HFF-Myc (cell line): ENCODE measurements at places on chromosomes 1 and 21.

- no peak for DNase-seq
Observed at GRCh38 chr21:43652616-43653015, 6.7 kb downstream of the HSF2BP start.

DNA sequence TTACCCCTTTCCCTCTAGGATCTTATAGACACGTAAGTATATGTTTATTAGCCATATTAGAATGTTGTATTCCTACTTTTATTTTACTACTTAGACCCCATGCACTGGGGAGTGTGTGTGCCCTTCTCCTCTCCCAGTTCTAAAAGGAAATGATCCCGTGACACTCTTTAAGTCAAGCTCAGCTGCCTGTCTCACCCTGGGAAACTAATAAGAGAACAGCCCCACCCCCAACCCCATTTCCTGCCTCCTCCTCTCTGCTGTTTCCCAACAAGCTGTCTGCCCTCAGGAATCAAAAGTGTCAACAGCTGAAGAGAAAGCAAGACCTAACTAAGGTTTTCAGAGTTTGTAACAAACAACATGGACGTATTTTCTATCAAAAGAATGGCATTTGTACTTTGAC lies 92.6 kb upstream of the VAV3 start:
- DNase-seq, result no peak

GRCh38 chr1:153956997-153957715 lies 1.3 kb downstream of the CRTC2 start:
- DNase-seq, result no peak

DNA sequence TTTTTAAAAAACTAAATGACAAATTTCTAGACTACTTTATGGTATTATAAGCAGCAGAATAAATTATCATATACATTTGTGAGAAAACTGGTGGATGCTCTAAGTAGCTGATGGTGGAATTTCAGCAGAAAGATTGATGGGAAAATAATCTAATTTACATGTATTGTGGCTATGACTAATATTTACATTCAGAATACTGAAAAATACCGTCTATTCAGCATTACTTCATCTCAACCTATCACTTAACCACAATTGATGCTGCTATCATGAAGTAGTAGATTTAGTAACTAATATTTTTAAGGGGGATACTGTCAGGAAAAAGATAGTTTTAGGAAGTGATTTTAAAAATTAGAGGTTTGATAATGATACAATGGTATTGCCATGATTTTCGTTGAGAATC lies 137.9 kb downstream of the IFI44 start:
- no peak for DNase-seq

- no peak for DNase-seq
Observed at GRCh38 chr1:230781594-230781993, 34.4 kb downstream of the CAPN9 start.

- peak; percentile 93 for DNase-seq
Observed at GRCh38 chr1:171645553-171646248, 6.8 kb downstream of the MYOC start.
